Stimulated activated CD8-positive, alpha-beta memory T cell treated with anti-CD3 and anti-CD28 coated beads, Interleukin-4, amount 100 ng/mL, for 24 hours (primary cell): ENCODE measurements at places on chromosomes 1 and 21.

- no peak for DNase-seq
Measured at GRCh38 chr1:55781944-55782482, 566.8 kb upstream of the USP24 start.

GRCh38 chr1:168319691-168320090 lies 39.0 kb downstream of the TBX19 start:
- DNase-seq, result no peak

DNA sequence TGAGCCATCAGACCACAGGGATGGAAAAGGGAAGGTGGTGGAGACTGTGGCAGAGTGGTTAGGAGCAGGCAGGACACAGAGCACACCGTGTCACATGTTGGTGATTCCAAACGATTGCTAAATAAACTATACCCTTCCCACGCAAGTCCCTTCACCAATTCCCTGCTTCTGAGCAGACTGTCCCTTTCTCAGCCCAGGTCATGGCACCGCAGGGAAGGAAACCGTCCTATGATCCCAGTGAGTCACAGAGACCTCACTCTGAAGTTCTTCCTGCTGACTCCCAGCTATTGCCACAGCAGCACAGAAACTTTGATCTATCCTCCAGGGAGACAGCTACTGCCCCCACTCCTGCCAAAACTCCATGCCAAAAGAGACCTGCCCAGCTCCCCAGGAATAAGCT lies 19.2 kb downstream of the RIMS3 start:
- DNase-seq, result no peak

DNA sequence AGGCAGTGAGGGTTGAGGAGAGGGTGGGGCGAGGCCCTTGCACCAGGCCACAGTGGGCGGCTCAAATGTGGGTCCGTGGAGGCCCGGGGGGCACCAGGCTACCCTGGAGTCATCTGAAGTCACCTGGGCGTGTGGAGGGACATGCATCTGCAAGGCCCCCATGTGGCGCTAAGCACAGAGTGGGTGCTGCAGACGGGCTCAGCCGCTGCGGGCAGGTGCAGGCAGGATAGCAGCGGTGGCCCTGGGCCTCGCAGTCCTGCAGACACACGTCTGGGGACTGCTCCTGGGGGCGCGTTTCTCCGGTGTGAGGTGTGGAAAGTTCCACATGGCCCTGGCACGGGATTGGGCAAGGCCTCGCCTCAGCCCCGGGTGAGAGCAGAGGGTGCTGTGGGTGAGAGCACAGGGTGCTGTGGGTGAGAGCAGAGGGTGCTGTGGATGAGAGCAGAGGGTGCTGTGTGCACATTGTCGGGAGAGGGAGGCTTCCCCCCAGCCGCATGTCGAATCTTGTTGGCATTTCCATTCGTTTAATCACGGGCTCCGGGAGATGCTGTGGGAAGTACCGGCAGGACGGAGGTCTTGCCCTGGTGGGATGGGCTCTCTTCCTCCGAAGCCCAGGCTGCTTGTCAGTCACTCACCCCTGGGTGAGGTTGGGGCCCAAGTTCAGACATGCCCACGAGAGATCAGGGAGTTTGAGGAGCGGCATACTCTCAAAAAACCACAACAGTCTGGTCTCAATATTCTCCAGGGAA lies 46.5 kb downstream of the TP73 start:
- no peak for DNase-seq

DNA sequence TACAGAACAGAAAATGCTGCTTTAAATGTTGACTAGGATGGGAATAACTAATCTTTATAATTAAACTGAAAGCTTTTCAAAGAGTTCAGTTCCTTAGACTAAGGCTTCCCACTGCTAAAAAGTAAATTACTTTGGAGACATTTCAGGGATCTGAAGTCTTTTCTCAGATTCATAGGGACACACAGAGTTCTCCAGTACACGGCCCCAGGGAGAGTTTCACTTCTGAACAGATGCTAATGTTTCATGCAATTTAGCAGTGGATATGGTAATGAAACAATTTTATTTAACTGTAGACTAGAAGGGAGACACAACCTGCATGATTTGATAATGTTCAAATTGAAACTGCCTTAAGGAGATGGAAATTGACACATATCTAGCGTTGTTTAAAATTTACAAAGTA lies 1282.6 kb downstream of the NCAM2 start:
- no peak for DNase-seq

DNA sequence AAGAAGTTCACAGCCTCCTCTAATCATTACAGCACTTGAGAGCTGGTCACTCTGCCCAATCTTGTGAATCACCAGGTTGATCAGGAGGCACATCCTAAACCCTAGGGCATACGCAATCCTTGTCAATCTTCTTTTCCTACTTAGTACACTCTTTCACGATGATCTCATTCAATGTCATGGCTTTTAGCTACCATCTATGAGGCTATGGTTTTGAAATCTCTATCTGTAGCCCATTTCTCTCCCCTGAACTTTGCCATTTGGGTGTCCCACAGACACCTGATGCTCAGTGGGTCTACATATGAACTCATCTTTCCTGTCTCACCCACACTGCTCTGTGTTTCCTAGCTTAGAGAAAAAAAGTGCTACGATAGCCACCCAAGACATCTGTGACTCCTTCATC lies 1.9 kb upstream of the MED18 start:
- DNase-seq, result no peak

- no peak for DNase-seq
Measured at GRCh38 chr1:115023593-115023992, 6.0 kb upstream of the TSHB start.

DNA sequence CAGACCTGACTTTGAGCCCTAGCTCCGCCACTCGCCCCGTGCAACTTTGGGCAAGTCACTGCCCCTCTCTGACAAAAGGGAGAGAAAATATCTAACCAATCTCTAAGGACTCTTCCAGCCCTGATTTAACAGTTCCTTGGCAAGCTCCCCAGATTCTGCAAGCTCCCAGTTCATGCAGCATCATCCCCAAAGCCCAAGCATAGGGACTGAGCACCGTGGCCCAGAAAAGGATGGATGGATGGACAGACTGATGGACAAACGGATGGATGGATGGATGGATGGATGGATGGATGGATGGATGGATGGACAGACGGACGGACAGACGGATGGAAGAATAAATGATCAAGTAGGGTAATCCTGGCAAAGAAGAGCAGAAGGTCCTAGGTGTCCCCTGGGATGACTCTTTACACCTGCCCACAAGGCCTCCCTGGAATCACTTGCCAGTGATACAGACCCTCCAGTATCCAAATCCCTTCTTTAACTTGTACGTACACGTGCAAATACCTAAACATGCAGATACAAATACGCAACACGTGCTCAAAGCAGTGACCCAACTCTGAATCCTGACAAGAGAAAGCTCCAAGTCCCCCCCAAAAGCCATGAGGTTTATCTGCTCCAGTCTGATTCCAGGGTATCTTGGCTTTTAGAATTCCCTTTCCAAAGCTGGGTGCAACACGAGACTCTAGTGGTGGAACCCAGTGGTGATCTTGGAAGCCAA lies 16.0 kb downstream of the IFFO2 start:
- DNase-seq, result no peak

DNA sequence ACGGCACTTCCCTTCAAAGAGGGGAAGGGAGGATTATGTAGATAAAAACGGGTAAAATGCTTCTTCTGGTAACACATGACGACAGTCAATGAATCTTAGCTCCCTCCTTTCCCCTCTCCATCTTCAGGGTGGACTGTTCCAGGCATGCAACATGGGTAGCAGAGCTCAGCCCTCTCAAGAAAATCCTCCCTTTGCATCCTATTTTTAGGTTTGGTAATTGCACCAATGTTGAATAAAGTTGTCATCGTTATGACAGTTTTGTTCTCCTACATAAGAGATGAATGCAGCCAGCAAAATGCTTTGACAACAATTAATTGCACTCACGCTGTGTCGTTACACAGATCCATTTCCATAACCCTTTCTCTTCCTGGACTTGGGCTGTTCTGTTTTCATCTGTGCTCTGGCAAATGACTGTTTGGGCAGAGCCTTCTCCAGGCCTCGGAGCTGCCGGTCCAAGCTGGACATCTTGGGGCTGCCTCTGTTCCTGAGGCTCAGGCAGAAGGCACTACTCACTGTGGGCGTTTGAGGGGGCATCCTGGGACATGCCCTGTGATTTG lies 127.6 kb downstream of the CNIH3 start:
- no peak for DNase-seq

GRCh38 chr1:233599542-233600073 lies 14.3 kb upstream of the KCNK1 start:
- no peak for DNase-seq

- no peak for DNase-seq
Measured at GRCh38 chr1:177172272-177172671, 1.5 kb downstream of the BRINP2 start.

GRCh38 chr21:27643326-27643725 lies 676.4 kb upstream of the ADAMTS5 start:
- no peak for DNase-seq

DNA sequence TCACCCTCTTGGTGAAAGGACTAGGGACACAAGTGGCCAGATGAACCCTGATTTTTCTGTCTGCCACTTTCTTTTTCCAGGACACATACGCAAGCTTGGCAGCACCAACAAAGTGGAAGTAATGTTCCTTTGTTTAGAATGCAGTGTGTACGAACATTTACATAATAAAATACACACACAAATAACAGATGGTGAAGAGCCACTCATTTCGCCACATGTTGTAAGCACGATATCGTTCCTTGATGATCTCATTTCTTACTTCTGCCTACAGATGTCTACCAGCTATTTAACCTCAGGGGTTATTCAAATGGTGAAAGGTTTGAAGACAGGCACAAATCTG lies 670.2 kb upstream of the CXADR start:
- DNase-seq, result no peak

GRCh38 chr1:151809290-151809984 lies 4.2 kb upstream of the LINGO4 start:
- DNase-seq, result no peak

DNA sequence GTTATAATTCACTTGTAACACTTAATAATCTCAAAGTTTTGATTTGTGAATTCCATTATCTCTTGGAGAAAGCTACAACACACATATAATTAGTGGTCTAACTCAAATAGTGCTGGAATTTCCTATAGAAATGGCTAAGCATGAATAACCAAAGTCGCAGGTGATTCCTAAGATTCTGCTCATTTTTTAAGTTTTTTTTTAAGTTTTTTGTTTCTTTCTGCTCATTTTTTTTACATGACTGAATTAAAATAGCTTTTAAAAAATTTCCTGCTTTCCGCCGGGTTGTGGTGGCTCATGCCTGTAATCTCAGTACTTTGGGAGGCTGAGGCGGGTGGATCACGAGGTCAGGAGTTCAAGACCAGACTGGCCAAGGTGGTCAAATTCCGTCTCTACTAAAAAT lies 90.4 kb downstream of the APP start:
- DNase-seq, result no peak

DNA sequence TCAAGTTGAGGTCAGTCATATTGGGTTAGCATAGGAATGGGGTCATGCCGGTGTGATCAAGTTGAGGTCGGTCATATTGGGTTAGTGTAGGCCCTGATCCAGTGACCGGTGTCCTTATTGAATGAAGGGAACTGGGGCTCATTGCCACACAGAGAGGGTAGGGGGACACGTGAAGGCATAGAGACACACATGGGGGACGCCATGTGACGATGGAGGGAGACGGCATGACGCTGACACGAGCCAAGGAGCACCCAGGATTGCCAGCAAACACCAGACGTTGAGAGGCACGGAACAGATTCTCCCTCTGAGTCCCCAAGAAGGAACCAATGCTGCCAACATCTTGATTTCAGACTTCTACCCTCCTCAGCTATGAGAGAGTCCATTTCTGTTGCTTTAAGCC lies 136.9 kb upstream of the ZBTB40 start:
- no peak for DNase-seq

- no peak for DNase-seq
Measured at GRCh38 chr1:232357416-232357815, 272.5 kb downstream of the SIPA1L2 start.

GRCh38 chr1:199453723-199454122 lies 573.8 kb upstream of the NR5A2 start:
- DNase-seq, result no peak

- peak; percentile 20 for DNase-seq
Measured at GRCh38 chr1:153540394-153541361, at the start of gene S100A5. Gene S100A5, minus strand, starts transcription at chr1:153540934. Its CDS starts 743 bp downstream, at chr1:153540191.

GRCh38 chr1:162213281-162213912 lies 143.9 kb downstream of the NOS1AP start:
- no peak for DNase-seq

- DNase-seq, result no peak
Measured at GRCh38 chr1:198106011-198106410, 50.8 kb upstream of the NEK7 start.

GRCh38 chr1:224540535-224540934 lies 75.6 kb upstream of the CNIH3 start:
- DNase-seq, result no peak

DNA sequence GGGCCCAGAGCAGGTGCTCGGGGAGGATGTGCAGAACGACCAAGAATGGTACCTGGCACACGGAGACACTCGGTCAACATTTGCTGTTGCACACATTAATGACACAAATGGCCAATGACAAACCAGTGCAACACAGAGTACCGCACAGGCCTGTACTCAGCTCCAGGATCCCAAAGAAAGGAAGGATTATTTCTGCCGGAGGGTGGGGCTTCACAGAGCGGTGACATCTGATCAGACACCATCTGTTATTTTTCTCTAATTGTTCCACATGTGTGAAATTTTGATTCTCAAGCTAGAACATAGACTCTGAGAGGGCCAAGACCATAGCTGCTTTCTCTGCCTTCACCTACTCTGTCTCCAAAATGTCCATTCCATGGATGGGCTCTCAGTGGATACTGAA lies 100.4 kb downstream of the MRPL37 start:
- no peak for DNase-seq

DNA sequence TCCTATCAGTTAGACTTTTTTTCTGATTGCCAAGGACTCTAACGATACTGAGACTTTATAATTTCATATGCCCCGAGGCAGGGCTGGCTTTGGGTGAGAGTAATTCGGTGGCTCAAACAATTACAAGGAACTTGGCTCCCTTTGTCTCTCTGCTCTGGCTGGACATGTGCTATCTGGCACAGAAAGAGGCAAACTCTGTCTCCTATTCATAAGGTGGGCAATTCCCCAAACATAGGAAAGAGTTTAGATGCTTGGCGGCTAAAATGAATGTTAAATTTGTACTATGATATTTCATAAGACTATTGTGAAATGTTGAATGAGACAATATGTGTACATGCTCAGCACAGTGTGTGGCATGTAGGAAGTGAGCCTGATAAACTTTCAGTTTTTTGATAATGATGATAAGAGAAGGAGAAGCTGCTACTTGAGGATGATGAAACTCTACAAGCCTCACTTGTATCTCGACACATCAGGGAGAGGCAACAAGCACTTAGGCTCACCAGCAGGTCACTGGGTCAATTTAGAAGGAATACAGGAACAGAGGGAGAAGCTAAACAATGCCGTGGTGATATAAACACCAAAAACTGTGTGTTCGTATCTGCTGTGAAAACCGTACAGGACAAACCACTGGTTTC lies 12.6 kb upstream of the NTPCR start:
- no peak for DNase-seq

GRCh38 chr1:78491451-78492071 lies 787 bp downstream of the PTGFR start:
- no peak for DNase-seq
